Activated CD4-positive, alpha-beta T cell treated with anti-CD3 and anti-CD28 coated beads, Interleukin-2, amount 50 U/mL, for 16 hours (primary cell): ENCODE measurements at places on chromosomes 2 and 18.

DNA sequence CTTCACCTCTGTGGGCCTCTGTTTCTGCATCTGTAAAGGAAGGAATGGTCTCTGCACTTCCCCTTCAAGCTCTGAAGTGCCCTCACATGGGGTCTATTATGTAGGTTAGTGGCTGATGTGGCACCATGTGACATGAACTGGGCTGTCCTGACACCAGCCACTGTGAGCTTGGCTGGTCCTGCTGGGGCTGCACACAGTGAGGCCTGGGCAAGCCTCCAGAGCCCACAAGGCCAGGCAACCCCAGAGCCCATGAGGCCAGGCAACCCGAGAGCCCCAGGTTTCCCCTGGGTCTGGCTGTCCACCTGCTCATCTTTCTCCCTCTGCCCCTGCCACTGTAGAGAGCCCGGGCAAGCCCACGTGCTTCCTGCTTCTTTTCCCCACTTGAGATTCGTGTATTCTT lies 150.1 kb upstream of the SMAD2 start:
- DNase-seq = no peak

DNA sequence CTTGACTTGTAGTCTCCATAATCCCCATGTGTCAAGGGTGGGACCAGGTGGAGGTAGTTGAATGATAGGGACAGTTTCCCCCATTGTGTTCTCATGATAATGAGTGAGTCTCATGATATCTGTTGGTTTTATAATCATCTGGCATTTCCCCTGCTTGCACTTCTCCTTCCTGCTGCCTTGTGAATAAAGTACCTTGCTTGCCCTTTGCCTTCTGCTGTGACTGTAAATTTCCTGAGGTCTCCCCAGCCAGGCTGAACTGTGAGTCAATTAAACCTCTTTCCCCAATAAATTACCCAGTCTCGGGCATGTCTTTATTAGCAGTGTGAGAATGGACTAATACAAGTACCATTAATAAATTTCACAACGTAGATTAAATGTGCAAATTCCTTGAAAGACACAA lies 102.3 kb upstream of the EPB41L5 start:
- no peak for DNase-seq

- DNase-seq = no peak
Measured at GRCh38 chr2:145413261-145414030, 893.5 kb upstream of the ZEB2 start.

GRCh38 chr2:9990736-9991135 lies 39.2 kb downstream of the GRHL1 start:
- DNase-seq = no peak

- DNase-seq = no peak
Measured at GRCh38 chr2:128775217-128775913, 456.7 kb upstream of the HS6ST1 start.

DNA sequence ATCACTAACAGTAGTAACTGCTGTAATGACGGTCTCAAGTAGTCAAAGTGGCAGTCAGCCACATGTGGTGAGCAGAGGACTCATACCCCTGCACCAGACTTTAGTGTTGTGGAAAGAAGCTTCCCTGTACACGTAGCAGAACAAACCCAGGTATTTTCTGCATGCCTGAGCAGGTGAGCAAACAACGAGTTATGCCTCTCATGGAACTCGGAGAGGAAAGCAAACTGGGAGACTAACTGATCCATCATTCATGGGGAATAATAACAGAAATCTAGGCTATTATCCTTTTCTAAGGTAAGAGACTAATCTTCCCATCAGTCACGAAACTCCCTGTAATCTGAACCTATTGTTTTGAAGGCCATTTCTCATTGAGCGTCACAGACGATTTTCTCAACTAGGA lies 1495.2 kb upstream of the NXPH2 start:
- no peak for DNase-seq

DNA sequence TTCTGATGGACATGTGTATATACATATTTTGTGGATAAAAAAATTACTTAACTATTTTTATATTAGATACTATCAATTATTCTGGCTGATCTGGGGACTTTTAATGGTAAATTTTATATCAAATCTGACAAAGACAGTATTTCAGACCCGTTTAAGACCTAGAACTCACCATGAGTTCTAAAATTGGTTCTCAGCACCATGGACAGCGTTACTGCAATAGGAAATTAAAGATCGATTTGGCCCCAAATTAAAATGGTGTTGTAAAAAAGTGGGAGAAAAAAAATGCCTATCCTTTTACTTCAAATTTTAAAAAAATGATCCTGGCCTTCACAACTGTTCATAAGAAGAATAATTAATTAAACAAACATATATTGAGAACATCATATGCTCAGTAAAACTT lies 919 bp upstream of the SCN2A start:
- peak; percentile 2 for DNase-seq

GRCh38 chr2:217638031-217638430 lies 364.8 kb downstream of the TNS1 start:
- no peak for DNase-seq

DNA sequence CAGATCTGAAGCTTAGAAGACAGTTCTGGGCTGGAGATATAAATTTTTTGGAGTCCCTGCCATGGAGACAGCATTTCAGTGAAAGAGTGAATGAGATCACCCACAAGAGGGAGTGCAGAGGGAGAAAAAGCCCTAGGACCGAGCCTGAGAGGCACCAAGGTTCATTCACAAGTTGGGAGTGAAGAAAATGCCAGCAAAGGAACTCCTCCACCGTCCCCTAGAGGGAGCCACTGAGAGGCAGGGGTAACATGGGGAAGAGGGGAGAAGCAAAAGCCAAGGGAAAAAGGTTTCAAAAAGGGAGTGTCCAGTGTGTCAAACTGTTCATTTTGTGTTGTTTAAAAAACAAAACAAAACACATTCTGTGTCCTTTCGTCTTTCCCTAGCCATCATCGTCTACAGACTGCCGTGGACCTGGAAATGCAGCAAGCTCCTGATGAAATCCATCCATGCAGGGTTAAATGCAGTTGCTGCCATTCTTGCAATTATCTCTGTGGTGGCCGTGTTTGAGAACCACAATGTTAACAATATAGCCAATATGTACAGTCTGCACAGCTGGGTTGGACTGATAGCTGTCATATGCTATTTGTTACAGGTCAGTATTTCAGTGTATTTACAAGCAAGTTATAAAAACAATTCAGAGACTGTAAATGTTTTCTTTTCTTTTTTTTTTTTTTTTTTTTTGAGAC lies 19.1 kb downstream of the CYBRD1 start:
- DNase-seq = peak; percentile 30

GRCh38 chr2:58428096-58429013 lies 187.2 kb upstream of the FANCL start:
- DNase-seq = no peak

- no peak for DNase-seq
Measured at GRCh38 chr2:120490091-120490798, 144.3 kb downstream of the INHBB start.

- DNase-seq = no peak
Measured at GRCh38 chr18:59458575-59458974, 99.5 kb upstream of the LMAN1 start.

DNA sequence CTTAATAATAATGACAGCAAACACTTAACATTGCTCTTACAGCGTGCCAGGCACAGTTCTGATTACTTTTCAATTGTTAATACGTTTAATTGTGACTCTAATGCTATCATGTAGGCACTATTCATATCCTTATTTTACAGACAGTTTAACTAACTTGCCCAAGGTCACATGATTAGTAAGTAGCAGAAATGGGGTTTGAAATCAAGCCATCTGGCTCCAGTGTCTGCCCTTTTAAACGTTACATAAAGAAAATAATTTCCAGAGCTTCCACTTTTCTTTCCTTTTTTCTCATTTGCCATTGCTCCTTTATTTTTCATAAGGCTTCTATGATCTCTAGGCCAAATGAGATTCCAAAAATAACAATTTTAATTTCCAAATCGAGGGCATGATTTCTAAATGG lies 50.6 kb upstream of the IKZF2 start:
- no peak for DNase-seq

- no peak for DNase-seq
Measured at GRCh38 chr18:61939046-61939674, 46.4 kb upstream of the RNF152 start.

DNA sequence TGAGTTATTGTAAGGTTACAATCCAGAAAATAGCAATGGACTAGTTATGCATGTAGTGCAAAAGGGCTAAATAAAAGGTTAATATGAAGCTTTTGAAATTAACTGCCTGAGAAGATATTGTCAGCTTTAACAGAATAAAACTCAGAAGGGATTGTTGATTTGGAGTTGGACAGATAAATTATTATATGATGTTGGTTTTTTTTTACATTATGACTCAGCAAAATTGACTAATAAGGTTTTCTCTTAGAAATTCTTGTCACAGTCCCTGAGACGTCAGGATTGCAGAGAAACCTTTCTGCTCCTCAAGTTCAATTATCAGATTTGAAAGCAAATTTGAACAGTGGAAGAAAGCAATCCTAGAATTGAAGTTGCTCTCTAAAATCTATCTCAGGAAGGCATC lies 946.9 kb downstream of the CBLN2 start:
- DNase-seq = no peak

GRCh38 chr2:102592601-102593000 lies 26.8 kb upstream of the SLC9A2 start:
- peak; percentile 31 for DNase-seq

DNA sequence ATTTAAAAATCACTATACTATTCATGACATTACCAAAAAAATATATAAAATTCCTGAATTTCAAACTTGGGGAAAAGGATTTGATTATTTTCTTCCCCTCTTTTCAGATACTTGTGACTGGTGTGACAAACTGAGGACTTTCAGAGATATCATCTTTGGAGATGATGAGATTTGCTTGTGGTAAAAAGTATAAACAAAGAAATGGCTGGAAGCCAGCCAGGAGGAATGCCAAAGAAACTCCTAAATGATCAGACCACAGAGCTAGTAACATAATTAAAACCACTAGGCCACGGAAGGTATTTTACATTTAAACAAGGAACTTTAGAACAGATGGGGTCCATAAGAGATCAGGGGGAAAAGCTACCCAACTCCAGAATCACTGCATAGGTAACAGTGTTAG lies 58.7 kb downstream of the PIGN start:
- no peak for DNase-seq

DNA sequence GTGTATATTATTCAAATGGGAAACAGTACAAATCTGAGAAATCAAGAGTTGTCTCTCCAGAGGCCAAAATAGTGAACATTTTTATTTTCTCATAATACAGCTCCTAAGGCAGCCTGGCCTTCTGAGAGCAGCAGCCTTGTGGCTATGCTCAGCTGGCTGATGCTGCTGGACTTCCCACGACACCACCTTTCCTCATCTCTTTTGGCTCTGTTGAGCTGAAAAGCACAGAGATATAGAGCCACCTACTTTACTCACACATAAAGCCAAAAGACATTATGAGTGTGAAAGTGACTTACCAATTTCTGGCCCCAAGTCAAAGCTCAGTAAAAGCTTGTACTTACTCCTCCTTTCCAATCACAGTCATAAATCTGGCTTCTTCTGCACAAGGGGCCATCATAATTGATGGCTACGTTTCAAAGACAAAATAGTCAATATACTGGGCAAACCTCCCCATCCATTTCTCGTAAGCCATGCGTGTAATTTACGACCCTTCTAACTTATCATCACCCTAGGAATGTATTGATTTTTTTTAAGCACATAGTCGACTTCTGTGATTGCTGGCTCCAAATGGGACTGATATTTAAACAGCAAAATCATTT lies 18.6 kb upstream of the REG3A start:
- DNase-seq = no peak

DNA sequence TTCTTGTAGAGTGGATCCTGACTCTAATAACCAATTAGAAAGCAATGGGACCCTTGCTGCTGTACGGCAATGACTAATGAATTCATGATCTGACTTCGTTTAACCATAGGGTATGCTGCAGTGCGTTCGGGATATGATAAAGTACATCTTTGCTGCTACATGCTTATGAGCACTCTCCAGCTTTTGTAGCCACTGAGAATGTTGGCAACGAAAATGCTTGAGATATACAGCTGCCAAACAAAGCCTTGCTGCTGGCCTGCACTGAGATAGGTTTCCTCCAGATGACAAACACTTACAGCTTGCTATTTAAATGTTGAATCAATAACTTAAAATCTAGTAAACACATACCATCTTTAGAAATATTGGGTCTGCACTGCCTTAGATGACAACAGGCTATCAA lies 372.4 kb upstream of the SLC8A1 start:
- DNase-seq = no peak

DNA sequence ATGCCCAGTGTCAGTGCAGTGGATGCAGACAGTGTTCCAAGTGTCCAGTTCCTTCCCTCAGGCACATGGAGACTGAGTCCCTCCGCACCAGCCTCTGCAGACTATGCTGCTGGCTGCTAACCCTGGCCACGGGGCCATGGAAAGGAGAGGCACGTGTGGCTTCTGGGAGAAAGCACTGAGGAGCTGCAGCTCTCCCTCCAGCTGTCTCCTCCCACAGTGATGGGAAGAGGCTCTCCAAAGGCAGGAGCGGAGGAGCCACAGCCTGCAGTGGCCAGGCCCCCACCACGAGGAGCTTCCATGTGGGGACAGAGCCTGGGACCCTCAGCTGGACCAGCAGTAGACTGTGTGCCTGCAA lies 141.1 kb downstream of the NDUFA10 start:
- no peak for DNase-seq

DNA sequence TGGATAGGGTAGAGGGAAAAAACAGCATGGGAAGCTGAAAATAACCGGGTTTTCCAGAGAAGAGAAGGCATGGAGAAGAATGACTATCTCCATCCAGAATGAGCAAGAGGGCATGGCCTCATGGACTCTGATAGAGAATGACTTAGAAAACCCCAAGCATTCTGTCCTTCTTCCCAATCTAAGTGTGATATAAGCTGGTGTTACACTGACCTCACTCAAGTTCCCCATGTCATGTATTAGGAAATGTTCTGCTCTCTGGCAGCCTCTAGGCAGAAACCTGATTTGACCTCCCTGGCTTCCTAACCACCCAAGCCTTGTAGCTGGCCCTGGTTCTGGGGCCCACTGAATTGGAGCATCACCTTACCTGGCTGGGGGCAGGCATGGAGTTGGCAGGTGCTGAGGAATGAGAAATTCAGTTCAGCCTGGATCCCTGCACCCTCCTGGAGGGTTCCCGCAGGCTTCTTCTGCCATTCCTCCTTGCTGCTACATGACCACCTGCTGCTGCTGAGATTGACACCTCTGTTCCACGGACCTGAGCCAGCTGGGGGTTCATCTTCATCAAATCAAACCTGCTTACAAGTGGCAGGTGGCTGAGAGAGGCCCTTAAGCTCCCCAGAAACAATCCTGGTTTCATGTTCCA lies 5.2 kb upstream of the SIGLEC15 start:
- no peak for DNase-seq

GRCh38 chr18:38971881-38972280 lies 1406.3 kb upstream of the CELF4 start:
- DNase-seq = no peak

- peak; percentile 67 for DNase-seq
Measured at GRCh38 chr2:36277146-36277808, 78.3 kb upstream of the CRIM1 start.

GRCh38 chr2:177352441-177353186 lies 40.0 kb upstream of the AGPS start:
- DNase-seq = no peak

DNA sequence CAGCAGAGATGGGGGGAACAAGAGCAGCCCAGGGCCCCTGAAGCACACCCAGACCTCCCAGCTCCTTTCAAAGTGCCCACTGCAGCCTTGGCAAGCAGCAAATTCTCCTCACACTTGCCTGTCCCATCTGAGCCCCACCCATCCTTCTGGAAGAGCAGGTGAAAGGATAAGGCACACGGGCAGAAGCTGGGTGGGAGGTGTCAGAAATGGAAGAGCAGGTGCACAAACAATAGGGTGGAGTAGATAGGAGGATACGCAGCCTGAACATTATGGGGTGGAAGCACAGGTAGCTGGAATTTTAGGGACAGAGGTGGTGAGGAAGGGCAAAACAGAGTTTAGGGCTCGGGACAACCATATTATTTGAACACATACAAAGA lies 69.2 kb downstream of the TNS1 start:
- no peak for DNase-seq

GRCh38 chr18:76824754-76825153 lies 2.4 kb downstream of the ZNF236 start:
- DNase-seq = no peak
